ENCODE measurements at places on chromosomes 6 and 20.

- ATAC-seq: no peak
Observed at GRCh38 chr6:116266803-116267202, 12.9 kb downstream of the TSPYL1 start.

DNA sequence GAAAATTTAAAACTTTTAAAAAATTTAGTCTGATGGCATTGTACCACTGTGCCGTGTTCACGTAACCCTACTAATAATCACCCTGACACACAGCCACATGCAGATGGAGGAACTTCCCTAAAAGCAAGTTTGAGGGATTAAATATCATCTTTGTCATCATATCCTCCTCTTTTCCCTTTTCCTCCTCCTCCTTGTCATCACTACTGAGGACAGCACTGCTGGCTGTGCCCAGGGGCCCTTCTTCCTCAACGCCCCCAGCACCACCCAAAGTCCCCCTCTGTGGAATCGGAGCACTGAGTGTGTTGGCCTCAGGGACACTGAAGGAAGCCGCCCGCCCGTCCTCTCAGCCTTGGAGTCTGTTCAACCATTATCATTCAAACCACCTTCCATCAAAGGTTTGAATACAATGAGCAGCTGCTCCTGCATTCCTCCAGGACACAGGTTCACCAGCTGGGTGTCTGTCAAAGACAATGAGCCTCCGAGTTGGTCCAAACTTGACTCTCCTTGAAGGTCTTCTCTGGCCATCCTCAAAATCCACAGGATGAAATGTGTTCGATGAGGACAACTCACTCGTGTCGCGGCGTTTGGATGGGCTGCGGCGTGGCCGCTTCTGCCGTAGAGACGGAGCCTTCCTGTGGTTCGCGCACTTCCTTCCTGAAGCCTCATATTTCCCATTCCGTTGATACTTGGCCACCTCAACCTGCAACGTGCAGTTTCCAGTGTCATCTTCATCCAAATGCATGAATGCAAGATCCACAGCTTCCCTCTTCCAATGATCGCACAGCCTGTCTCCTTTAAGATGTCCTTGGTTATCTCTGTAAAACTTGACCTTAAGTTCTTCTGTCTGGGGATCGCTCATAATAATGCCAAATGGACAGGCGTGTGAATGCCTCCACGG is 23.3 kb downstream of the NQO2 start:
- no peak for ATAC-seq

GRCh38 chr6:47079638-47080037 is 37.5 kb upstream of the ADGRF1 start:
- no peak for ATAC-seq

DNA sequence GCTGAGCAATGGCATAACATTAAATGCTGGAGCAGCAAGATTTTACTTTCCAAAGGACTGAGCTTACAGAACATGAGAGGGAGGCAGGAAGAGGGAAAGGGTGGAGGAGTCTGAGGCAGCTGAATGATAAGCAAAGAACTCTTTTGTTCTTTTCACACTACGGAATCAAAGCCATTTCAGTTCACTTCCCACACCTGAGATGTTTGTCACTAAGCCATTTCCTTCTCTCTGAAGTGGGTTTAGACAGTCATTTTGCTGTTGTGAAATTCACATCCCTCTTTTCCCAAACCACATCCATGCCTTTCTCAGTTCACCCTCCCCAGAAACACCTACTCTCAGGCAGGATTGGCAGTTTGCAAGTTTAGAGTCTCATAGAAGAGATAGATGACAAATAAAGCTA is 267.9 kb downstream of the ADGRG6 start:
- ATAC-seq: no peak

- ATAC-seq: no peak
Observed at GRCh38 chr6:41705311-41705995, 30.0 kb downstream of the TFEB start.

DNA sequence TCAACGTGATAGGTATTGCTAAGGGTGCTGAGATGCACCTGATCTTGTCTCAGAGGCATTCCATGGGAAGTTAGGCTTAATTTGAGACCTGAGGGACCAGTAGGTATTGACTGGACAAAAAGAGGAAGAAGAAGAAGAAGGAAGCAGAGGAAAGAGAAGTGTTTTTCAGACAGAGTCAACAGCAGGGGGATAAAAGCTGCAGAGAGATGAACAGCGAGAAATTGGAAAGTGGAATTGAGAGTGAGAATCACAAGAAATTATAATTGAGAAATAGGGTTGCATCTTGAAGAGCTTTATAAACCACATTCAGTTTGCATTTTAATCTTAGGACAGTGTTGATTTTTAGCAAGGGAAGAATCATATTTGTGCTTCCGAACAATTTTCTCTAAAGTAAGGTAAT is 254.0 kb downstream of the CD83 start:
- peak; percentile 12 for ATAC-seq

GRCh38 chr20:54231036-54231435 is 23.1 kb downstream of the PFDN4 start:
- no peak for ATAC-seq

DNA sequence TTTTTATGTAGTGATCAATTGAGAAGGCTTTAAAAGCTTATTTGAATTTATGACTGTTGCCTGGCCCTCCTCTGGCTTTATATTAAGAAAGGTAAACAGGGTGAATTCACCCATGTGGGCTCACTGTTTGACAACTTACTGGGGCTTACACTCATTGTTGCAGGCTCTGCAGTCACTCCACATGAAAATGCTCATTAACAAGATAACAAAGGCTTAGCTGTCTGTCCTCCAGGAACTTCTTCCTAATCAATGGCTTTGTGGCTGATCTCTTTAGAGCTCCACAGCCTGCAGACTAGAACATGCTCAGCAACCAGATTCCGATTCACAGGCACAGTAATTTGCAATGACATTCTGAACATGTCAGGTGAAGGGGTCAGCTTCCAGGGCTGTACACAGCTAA is 323.2 kb upstream of the MAN1A1 start:
- no peak for ATAC-seq

GRCh38 chr6:36422714-36423100 is 19.9 kb downstream of the PXT1 start:
- ATAC-seq: no peak

DNA sequence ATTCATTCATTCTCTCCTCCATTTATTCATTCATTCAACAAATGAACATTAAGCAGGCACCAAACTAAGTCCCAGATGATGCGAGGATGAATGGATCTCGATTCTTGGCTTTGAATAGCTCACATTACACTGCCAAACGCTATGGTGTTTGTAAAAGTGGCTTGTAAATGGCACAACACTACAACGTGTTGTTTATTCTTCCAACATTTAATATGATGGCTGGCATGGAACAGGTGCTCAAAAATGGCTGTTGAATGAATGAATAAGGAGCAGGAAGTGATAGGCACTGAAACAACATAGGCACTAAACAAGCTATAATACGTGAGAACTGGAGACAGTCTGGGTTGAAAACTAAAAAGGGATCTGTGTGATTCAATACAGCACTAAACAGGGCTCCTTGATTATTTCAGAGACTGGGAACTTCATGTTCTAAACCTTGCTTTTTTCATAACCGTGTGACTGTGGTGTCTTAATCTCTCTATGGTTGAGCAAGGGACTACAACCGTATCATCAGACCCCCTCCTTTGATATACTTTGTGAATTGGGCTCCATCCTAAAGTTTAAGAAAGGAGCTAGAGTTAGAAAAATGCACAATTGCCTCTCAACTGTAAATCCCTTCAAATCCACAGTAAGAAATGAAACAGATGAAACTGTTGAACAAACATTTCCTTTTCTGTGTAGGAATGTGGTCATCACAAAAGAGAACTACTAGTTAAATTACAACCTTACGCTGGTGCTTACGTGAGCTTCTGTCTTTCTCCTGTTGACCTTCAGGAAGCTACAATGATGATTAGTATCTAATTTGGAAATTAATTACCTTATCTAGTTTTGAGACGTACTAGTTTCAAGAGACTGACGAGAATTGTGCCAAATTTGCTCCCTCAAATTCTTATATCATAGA is 16.9 kb upstream of the SLC16A10 start:
- no peak for ATAC-seq
